ENCODE measurements at places on chromosomes 16 and 17.

- no peak for DNase-seq
Measured at GRCh38 chr17:48427598-48427997, 2.4 kb downstream of the SKAP1 start.

DNA sequence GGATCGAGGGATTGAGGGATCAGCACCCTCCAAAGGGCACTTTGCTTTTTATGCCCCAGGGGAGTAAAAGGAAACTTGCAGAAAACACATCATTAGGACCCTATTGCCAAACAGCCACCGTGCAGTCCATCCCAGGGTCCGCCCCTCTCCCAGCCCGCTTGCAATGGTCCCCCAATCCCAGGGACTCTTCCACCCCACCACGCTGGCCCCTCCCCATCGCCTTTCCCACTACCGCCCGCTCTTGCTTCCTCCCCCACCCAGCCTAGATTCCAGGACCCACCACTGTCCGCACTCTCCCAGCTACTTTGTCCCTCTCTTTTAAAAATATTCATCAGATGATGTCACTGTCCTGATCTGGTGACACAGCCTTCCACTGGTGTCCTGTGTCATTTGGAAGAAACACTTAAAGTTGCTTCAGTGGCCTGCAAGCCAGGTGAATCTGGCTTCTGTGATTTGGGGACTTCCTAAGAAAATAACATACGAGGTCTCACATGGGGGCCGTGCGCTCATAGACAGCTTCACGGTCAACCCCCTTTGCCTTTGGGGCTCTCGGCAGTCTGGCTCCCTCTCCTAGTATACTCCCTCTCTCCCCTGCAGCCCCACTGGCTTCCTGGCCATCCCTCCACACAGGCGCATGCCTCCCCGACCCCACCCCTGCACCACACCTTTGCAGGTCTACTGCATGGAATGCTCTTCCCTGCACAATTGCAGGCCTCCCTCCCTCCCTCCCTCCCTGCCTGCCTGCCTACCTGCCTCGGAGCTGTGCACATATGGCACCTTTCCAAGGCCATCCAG is 127.9 kb downstream of the RBFOX3 start:
- DNase-seq, result no peak

DNA sequence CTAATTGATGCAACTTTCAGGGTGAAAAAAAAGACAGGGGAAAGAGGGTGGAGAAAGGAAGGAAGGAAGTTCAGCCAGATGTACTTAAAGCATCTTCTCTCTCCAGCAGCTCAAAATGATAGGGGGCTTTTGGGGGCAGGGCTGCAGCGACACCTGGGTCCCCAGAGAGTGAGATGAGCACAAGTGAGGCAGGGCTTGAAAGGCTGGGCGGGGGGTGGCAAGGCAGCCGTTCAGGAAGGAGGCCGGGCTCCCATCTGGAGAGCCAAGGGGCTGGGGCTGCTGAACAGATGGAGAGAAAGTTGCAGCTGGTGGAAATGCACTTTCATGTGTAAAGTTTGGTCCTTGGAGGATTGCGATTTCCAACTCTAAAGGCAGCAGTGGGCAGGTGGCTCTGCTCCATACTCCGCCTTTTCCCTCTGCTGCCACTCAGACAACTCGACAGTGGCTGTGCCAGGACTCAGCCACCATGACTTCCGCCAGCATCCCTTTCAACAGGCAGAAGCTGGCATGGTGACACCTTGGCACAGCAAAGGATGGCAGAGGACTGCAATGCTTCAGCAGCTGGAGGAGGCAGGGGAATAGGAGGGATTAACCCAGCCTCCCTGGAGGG is 7.7 kb downstream of the SLC35B1 start:
- DNase-seq, result no peak

DNA sequence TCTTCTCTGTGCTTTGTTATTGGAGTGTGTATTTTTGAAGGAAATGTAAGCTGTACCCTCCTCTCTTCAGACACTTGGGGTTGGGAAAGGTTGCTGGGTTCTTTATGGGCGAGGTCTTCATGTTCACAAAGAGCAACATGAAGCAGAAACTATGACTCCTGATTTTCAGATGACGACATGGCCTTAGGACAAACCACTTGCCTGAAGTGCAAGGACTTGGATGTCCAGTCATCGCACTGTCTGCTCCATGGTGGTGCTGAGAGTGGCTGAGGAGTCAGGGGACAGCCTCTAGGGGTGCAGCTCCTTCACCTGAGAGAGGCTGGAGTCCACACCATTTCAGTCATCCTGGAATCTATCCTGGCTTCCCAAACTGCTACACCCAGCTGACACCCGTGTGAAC is 183.9 kb upstream of the CDH5 start:
- DNase-seq, result no peak

DNA sequence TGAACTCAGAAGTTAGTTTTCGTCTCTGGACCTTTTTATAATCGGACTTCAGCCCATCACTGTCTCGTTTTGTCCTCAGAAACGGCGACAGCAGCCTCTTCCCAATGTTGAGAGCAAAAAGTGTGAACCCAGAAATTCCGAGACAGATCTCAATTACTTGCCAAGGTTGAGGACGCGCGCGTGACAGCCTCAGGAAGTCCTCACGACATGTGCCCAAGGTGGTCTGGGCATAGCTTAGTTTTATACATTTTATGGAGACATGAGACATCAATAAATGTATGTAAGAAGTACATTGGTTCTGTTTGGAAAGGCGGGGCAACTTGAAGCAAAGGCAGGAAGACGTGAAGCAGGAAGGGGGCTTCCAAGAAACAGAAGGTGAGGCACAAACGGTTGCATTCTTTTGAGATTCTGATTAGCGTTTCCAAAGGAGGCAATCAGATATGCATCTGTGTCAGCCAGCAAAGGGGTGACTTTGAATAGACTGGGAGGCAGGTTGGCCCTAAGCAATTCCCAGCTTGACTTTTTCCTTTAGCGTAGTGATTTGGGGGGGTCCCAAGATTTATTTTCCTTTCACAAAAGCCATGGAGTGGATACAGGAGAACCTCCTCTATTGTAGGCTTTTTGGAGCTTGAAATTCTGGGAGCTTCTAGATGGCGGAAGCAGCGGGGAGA is 583 bp upstream of the ZNF747 start:
- no peak for DNase-seq

GRCh38 chr16:69924777-69925191 is 26.4 kb upstream of the CLEC18A start:
- DNase-seq, result peak; percentile 75

- peak; percentile 69 for DNase-seq
Measured at GRCh38 chr17:8894673-8895578, 27.5 kb upstream of the PIK3R6 start.

- no peak for DNase-seq
Measured at GRCh38 chr17:8046306-8046928, 7.6 kb downstream of the ALOX15B start.

DNA sequence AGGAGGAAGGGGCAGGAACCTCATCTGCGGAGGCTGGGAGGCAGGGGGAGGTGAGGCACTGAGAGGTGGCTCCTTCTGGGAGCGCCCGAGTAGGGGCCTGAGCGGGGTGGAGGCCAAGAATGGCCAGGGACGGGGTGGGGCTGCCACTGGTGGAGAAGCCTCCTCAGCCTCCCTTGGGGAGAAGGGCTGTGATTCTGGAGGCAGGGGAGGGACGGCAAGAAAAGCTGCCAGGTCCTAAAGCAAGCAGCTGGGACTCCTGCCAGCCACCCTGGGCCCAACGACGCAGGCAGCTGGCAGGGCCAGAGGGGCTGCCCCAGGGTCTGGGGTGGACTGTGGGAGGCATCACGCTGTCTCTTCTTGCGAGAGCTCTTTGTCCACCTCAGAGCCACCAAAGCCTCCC is 12.7 kb upstream of the MLKL start:
- no peak for DNase-seq

DNA sequence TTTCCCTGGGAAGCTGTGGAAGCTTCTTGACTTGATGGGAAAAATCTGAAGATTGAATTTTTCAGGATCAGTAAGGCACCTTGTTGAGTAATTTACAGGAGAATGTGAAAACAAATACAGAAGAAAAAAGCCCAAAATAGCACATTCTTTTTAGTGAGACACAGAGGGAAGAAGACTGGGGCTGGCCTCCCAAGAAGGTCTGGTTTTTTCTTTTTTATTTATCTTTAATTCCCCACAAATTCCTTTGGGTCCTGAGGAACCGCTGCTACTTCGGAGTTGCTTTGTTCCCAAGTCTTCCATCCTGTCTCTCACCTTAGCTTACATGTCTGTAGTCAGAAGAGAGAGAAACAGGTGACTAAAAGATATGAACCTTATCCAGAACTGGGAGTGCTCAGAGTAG is 166.6 kb upstream of the NOG start:
- DNase-seq, result no peak

- no peak for DNase-seq
Measured at GRCh38 chr16:65817066-65817465, 549.4 kb upstream of the CDH5 start.

DNA sequence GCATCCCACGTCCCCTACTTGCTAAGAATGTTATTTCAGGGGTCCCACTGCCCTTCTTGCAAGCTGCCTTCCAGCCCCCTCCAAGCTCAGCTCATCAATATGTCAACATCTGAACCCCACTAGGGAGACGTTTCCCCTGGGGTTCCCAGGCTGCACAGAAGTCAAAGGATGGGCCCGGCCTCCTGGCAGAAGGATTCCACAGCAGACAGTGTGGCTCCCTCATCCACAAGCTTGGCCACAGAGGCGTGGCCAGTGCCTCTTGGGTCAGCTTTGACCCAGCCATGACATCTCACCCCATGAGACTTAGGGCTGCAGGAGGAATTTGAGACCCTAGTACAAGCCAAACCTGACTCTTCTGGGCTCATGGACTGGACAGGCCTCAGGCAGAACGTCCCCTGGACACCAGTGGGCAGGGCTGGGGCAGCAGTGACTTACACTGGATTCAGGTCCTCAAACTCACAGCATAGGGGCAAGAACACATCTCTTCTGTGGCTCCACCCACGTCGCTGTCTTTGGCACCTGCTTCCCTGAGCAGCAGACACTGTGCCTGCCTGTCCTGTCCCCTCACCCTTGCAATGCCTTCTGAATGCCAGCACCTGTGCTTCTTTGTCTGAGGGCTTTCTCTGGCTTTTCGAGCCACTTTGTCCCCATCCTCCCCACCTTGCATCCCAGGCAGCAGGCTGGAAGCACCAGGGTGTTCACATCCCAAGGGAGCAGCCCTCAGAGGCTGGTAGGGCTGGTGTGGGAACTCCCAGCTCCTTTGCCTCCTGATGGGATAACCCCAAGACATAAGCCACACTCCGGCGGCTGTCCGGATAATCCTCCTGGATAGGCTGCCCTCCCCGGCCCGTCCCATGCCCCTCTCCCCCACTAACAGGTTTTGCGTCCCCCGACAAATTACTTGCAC is 56.0 kb upstream of the ENPP7 start:
- no peak for DNase-seq

GRCh38 chr17:44221084-44221861 is 1.8 kb upstream of the UBTF start:
- DNase-seq, result peak; percentile 86

- no peak for DNase-seq
Measured at GRCh38 chr17:82908543-82909160, 68.8 kb upstream of the ZNF750 start.
